HTR-8/SVneo (cell line): ENCODE measurements at places on chromosomes 1 and 21.

DNA sequence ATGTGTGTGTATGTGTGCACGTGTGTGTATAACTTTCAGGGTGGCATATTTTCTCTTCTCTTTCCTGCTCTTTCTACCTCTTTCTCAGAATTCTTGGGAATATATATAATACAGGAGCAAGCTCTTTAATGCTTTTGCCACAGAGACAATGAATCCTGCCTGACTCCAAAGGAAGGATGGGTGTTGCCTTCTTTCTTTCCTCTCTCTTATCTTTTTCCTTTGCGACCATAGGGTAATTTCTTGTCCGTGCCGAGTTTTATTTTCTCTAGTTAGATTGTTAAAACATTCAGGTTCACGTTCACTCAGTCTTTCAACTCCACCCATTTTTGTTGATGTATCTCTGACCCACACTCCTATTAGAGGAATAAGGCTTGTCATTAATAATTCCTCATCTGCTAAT is 129.0 kb upstream of the C1orf21 start:
- no peak for DNase-seq

DNA sequence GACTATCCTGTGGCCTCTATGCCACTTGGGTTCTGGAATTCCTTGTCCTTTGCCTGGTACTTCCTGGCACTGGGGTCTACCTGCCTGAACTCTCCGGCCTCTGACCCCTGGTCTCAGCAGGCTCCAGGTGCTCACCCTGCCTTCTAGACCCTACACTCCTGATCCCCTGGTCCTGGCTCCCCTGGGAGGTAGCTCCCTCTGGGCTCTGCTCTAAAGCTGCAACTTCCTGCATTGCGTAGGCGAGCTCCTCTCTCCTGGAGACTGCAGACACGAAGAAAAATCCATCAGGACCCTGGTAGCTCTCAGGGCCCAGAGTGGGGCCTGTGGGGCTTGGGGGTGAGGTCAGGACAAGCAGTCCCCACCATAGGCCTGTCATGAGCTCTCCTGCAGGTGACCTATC is 7.8 kb upstream of the PLEKHG5 start:
- DNase-seq: no peak

DNA sequence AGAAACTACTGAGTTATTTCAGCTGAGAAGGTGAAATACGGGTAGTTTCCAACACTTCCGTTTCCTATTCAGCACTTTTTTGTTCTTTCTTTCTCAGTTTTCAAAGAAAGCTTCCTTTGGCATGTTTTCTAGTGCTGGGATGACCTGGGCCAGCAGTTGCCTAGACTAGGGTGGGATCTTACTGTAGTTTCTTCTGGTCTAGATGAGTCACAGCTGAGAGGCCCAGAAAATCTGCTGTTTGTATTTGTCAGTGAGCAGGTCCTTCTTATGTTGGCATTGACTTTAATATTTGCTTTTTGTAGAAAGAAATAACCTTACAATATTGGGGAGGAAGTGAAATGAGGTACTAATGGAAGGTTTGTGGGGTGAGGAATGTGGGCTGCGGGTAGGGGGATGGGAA is 22.2 kb downstream of the C1orf21 start:
- no peak for DNase-seq

- DNase-seq: no peak
These were observed 16.7 kb downstream of the COL8A2 start for GRCh38 chr1:36108314-36108713.

GRCh38 chr1:145878724-145879123 is 6.9 kb downstream of the ANKRD35 start:
- no peak for DNase-seq

DNA sequence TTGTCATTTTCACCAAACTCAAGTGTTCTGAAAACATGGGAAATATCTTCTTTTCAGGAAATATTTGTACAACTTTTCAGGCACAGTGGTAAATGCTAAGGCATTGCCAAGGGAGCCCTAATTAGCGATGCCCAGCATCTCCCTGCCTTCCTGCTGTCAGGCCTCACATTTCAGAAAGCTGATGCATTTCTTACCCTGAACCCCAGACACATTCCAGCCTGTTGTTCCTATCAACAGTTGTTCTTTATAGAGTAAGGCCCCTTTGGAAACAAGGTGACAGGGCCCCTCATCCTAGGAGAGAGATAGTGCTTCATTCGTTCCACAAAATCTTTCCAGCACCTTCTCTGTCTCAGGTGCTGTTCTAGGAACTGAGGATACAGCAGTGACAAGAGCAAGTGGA is 135.9 kb upstream of the COA6 start:
- no peak for DNase-seq

- DNase-seq: no peak
These were observed 303.4 kb downstream of the KIF26B start for GRCh38 chr1:245458234-245458633.

DNA sequence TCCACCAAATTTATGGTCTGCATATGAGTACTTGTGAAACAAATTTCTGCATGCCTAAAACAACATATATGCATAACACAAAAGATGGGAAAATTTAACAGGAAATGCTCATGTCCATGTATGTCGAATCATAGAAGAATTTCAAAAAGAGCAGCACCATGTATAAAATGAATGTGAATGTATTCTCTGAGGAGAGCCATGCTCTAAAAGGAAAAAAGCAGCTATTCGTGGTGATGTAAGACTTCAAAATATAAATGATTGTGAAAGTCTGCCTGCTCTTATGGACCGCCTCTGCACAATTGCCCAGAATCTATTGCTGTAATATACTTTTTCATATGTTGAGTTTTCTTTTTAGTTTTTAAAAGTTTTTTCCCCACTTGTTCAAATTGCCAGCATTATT is 66.8 kb downstream of the EPB41 start:
- no peak for DNase-seq
